Right cardiac atrium (tissue), 5 donors: ENCODE measurements at places on chromosomes 3 and 15. TPM values are rescaled to one million over a fixed set of nuclear protein-coding genes. Genes with fewer than 3 reads are reported as not detected.

DNA sequence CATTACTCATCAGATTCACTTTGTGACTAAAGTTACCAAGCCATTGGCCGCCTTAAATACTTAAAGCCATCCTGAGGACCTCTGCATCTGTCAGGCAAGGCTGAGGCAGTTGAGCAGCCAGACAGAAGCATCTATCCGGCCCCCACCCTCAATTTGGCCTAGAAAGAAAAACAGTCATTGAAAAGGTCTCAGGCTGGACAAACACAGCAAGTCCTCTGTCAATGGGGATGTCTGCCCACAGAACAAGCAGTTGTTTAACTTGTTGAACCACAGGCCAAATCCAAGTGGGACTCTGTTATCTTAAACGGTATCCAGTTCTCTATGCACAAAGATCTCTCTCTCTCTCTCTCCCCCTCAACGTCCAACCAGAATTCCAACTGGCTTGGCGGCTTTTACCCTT is 2.8 kb downstream of the ZIC4 start:
- DNase-seq, result no peak

- DNase-seq, result peak; percentile 97
These were observed 206.9 kb upstream of the BHLHE40 start for GRCh38 chr3:4772171-4772804.

GRCh38 chr15:25226360-25226759 is 212.5 kb downstream of the UBE3A start:
- peak; percentile 60 for DNase-seq

DNA sequence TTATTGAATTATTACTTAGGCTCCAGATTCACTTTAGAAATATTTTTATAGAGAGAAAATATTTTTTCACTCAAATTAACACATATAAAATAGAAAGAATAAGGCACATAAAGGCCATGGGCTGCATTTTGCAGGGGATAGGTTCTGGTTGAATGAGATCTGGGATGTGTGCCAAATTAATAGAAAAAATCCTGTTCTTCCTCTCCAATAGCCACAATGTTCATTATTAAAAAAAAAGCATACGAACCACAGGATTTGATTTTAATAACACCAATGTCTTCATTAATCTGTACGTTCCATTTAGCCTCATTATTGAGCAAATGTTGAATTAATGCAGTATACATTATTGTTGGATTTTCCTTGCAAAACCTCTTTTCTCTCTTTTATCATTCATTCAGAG is 622.8 kb upstream of the AGTR1 start:
- no peak for DNase-seq

DNA sequence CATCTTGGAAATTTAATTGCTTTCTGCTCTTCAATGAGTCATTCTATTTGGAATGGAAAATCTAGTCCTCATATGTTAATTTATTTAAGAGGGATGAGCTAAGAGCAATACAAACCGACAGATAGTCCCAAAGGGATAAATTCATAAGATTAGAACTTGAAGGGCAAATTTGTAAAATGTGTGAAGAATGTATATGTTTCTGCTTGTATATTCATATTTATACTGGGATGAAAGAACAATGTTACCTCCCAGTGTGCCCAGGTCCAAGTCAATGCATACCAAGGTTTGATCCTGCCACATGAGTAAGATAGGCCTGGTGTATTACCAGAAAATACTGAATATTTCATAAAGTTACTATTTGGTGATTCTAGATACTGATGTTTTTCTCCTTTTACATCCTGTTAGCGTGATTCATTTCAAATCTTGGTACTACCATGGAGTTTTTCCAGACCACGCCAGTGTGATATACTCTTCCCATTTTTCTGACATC is 255.6 kb upstream of the SEMA6D start:
- no peak for DNase-seq

GRCh38 chr3:171256445-171257250 is 203.6 kb downstream of the TNIK start:
- DNase-seq, result no peak

The LTF gene
- polyA plus RNA-seq, result 1.00 TPM

The RASL12 gene
- 68.8 TPM for polyA plus RNA-seq

The UACA gene
- 28.9 TPM for polyA plus RNA-seq

GRCh38 chr3:125067225-125067624 is 11.4 kb upstream of the HEG1 start:
- DNase-seq, result no peak

DNA sequence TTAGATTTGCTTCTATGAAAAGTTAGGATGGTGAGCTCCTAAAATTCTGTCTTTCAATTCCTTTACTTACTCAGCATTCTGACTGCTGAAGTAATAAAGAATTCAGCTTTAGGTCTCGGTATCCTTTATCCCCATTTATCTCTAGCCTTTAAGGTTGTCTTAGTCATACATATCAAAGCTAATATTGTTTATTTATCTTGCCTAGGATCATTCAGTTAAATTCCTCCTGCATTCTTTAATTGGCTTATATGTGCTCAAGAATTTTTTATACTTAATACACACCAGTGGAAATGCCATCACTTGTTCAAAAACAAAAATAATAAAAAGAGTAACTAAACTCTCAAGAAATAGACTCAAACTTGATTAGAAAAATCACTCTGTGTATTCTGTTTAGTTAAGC is 507.0 kb downstream of the ZPLD1 start:
- no peak for DNase-seq

DNA sequence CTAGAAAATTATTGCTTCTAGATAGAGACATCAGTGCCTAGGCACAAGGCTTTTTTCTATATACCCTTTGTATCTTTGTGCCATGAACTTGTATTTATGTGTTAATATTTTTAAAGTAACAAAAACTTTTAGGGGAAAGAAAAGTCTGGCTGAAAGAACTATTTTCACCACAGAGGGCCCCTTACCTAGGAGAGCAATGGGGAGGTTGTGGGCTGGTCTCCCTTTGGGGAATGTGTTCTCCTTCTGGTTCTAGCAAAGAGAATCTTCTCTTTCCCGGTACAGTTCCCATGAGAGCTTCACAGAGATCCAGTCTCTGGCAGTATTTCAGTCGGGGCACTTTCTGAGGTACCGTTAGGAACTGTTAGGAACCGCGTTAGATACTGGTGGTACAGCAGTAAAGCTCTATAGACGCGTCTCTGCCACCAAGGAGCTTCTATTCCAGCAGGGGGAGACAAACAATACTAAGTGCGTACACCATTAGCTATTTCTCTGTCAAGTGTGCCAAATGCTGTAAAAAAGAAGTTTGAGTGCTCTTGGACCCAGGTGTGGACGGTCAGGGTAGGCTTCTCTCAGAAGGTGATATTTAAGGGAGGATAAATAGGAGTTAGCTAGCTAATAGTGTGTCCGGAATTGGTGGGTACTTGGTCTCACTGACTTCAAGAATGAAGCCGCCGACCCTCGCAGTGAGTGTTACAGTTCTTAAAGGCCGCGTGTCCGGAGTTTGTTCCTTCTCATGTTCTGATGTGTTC is 4.6 kb upstream of the EPB42 start:
- no peak for DNase-seq

The SH2D7 gene
- 0.02 TPM for polyA plus RNA-seq

GRCh38 chr3:196968233-196969133 is at the start of gene PIGZ:
Gene PIGZ (minus strand): TSS chr3:196968833. CDS start chr3:196952031, 16,802 bp downstream.
- DNase-seq, result peak; percentile 86

DNA sequence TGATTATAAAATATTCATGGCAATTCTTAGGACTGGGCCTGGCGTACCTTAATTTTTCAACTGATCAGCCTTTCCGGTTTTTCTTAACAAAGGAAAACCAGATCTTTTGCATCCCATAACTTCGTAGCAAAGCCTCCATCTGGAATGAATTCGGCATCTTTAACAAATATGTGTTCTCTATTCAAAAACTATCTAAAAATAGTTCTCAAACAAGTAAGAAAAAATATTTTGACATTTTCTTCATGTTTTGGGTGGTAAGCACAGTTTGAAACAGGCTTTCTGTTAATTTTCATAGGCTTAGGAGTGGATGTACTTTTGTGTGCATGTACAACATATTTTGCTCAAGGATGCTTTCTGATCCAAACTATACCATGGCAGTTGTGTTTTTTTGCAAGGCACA is 55.1 kb downstream of the RBMS3 start:
- no peak for DNase-seq

The SPG21 gene
- polyA plus RNA-seq, result 49.8 TPM

The GREM1 gene
- polyA plus RNA-seq, result 0.11 TPM

DNA sequence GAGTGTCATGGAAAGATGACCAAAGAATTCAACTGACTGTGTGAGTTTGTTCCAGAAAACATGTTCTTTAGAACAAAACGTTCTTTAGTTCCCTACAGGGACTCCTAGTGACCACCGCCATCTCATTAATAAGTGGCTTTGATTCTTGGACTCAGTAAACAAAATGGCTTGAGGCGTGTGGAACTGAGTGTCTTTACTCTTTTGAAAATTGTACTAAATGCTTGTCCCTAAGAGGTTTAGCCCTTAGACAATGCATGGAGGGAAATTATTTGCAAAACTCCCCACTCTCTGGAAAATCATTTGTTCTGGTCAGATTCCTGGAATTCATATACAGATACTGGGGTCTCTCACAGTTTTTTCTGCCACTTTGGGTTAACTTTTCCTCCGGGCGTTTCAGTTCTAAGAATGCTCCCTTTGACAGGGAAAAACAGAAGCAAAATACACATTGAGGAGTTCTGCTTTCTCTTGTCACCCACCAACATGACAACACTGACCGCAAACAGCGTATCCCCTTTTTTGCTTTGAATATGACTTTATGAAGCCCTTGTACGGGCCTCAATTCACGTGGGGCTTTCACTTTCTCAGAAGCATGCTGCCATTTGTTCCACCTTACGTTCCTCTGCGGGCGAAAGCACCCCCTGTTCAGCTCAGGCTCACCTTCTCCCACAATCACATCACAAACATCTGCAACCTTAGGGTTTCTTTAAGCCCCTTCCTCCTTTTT is 15.3 kb upstream of the NRROS start:
- no peak for DNase-seq

The AMIGO3 gene
- 0.57 TPM for polyA plus RNA-seq
